Cerebellar cortex (tissue), 1 donor: ENCODE measurements at places on chromosomes 2 and 18.

DNA sequence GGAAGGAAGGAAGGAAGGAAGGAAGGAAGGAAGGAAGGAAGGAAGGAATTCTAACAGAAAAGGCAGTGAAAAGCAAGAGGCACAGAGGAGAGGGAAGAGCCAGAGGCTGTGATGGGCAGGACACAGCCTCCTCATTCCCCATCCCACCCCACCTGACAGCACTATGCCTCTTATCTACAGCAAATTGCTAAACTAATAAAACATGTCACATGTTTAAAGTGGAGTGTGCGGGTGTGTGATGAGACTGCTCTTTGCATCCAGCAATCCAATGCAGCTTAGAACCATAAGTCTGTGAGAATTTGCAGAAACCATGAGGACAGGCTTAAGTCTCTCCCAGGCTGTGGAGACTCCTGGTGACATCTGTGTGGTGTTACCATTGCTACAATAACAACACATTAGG lies 108.4 kb upstream of the ALK start:
- DNase-seq: no peak

GRCh38 chr18:13910501-13910900 lies 4.8 kb downstream of the MC2R start:
- DNase-seq: peak; percentile 30

DNA sequence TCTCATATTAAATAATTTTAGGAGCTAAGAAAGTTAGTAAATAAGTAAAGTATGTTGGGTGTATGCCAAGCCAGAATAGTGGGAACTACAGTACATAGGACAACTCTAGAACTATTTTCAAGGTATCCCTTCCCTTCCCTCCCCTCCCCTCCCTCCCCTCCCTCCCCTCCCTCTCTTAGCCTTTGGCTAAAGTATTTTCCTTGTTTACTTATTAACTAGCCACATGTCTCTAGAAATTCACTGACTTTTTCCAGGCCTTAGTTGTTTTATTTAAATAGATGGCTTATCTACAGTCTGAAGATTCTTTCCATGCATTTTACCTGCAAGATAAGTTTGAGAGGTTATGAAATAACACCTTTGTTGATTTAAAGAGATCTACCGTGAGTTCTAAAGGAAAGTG lies 402.1 kb downstream of the PARD3B start:
- DNase-seq: no peak

DNA sequence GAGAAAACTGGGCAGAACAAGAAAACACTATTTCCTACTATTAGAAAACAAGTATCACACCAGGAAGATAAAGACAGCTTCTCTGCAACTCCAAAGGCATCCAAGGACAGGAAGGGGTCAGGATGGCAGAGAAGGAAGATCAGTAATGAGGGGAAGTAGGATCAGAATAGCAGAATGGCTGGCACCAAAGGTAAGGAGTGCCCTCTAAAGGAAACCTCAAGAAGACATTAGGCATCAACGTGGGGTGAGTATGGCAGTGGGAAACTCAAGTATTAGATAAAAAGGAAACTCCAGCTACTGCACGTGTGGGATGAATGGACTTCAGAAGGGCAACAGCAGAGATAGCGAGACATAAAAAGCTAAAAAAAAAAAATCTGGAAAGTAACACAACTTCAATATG lies 25.9 kb downstream of the HDLBP start:
- DNase-seq: peak; percentile 24

- DNase-seq: no peak
Measured at GRCh38 chr2:226117510-226118065, 682.0 kb downstream of the IRS1 start.
